C1 segment of cervical spinal cord (tissue), 14 donors: ENCODE measurements at places on chromosomes 7 and 10.

DNA sequence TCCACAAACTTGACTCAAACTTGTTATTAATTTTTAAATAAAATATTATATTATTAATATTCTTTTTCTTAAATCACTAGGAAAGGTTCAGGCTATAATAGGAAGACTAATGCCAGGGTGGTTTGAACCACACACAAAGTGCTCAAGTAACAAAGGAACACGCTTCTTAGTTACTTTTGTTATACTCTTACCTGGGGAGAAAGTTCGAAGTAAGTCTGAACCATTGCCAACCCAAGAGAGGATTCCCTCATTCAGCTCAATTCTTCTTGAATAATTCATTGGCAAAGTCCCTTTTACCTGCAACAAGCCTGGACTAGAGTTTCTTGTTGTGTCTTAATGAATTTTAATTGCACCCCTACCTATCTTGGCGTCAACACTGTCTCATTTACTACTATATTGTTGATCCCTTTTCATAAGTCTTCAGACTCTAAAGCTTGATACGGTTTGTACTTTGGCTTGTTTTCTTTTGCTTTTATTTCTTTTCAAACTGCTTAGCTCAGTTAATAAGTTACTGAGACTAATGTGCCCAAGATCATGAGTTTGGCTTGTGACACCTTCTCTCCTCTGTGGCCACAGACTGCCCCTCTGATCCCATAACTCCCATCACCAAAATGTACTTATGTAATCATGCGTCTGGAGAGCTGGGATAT, 10.2 kb upstream of the C10orf67 start:
- no peak for DNase-seq

DNA sequence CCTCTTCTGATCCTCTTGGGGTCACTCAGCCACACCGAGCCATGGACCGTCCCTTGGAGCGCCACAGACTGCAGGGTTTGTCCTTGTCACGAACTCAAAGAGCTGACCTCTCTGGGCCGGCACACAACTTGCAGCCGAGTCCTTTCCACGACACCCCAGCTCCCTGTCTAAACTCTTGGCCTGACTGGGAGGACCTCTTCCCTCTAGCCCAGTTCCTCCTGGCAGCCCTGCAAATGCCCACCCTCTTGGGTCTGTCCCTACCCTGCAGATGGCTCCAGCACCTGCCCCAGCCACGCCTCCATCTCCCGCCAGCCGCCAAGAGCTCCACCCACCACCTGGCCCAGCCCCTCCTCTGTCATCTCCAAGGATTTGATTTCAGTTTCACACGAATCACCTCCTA, 339.2 kb downstream of the DNAJB6 start:
- no peak for DNase-seq

DNA sequence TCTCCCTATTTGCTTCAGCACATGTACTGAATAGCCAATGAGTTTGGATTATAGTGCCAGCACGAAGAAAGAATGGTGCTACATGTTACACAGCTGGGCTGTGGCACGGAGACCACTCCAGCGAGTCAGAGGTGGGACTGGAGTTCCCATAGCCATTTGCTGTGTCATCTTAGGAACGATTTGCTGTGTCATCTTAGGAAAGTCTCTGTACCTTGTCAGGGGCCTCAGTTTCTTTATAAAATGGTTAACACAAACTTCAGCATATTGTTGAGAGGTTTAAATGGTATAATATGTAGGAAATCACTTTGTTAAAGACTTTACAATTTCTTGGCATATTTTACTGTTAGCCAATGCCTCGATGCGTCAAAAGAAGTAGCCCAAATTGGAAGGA, 609.4 kb downstream of the LRMDA start:
- no peak for DNase-seq

GRCh38 chr10:98260350-98260749, 7.6 kb downstream of the LOXL4 start:
- no peak for DNase-seq

DNA sequence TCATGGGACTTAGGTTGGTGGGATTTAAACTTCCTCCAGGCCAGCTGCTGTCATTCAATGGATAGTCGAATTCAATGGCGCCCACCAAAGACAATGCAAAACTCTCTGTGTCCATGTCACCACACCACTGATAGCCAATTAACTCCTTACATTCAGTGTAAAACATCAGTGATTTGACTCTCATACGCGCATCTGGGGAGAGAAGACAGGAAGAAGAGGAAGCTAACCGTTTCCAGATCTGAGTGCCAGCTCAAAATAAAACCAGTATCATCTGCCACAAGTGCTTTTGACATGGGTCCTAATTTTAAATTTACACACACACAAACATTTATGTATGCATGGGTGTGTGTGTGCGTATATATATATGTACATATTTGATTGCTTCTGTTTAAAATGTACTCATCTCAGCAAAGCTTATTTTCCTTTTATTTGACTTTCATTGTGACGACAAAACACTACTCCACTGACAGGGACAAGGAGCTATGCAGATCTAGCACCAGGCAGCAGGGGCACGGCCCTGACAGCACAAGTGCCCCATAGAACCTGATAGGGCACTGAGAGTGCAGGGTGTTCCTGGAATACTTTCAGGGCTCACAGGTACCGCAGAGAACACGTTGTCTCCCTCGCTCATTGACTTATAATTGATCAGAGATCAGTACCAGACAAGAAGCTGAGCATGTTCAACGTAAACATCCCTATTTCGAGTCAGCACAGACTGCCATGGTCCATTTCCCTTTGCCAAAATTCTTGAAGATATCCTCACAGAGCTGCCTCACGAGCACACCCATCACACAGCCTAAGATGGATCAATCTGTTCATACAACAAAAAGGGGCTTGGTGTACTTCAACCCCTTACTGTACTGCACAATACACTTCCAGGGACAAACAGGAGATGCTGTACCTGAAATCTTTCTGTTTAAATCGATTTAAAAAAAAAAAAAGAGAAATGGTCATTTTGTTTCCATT, 176.1 kb downstream of the COBL start:
- DNase-seq: no peak

DNA sequence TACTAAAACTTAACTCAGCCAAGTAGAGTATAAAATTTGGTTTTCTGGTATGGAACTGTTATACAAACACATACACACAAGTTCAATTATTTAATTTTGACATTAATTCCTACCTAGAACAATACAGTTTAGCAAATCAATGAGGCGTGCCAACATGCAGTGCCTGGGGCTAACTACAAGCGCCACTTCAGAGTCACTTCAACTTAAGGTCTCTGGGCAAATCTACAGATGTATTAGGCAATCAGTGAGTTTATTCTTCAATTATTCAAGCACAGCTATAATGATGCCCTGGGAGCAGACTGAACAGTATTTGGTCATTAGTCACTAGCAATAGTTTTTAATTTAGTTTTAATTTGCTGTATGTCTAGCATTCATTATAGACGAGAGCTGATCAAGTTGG, 51.6 kb downstream of the HIBADH start:
- DNase-seq: no peak

DNA sequence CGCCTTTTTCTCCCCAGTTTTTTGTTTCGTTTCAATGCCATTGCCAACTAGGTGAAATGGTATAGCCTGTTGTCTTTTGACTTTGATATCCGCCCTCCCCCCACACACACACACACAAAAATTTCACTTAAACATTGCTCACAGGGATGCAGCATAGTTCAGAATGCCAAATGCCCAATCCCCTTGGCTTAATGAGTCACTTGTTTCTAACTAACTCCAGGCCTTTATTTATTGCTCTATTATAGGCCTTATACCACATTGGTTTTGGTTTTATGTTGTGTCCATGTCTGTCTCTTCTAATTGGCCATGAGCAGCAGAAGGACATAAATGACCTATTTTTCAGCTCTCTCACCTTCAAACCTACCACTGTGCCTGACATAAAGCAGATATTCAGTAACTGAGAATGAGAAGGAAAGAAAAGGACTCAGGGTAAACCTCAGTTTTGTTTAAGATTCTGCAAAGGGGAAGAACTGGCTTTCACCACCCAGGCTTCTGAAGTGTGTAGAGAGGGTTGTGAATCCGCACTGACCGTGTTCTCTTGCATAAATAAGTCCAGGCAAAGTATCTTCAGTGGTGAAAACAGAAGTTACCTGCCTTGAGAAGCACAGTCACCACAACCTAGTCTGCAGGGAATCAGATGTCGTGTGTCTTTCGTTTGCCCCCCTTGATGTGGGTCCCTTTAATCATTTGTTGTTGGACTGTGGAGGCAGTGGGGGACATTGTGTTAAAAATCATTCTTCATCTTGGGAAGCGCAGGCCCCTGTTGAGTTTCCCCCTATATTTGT, 139.8 kb downstream of the CELF2 start:
- DNase-seq: no peak

DNA sequence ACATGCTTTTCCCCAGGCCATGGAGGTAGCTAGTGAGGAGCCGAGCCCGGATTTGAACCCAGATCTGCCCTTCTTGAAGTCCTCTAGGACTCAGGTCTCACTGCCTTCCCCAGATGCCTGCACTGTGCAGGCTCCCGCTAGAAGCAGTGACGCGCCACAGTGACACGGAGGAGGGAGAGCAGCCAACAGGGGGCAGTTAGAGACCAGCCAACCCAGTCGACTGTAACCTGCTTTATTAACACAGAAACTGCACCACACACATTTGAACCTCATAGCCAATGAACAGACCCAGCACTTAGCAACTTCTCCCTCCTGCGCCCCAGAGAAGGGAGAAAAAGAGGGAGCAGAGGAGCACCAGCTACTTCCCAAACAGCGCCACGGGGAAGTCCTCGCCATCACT, 27.4 kb downstream of the PILRA start:
- DNase-seq: no peak

DNA sequence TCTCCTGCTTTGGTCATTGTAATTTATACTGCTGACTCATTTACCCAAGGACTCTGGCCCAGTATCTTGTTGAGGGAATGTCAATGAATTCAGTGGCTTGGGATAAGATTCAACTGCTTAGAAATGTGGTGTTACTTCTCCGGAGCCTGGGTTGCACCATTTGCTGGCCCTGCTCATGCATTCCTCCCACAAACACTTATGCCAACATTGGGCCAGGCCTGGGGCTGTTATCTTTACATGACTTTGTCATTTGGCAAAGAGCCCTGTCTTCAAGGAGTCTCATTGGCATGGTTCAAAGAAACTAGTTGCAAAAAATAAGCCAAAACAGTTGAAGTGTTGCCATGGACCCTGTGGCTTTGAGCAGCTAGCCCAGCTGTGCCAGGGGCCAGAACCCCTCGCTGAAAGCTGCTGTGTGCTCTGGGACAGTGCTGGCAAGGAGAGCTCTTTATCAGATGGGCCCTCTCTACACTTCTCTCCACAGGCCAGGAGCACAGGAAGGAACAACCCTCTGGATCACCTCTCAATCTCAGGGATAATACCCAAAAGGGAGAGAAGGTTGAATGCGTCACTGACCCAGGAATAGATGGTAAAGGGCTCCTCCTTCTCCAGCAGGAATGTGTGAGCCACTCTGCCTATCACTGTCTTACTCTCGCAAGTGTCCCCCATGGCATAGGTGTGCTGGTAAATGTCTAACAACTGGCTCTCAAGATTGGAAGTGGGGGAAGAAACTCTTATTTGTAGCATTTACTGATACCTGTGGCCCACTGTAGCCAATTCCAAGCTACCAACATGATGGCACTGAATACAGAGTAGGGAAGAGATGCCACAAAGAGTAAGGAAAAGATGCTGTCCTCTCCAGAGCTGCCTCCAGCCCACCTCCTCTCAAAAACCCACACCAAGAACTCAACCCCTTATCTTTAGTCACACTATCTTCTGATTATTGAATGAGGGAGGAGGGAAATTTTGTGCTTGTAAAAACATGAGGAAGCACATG, 23.5 kb upstream of the PDE1C start:
- DNase-seq: no peak

GRCh38 chr10:109982812-109983211, 25.0 kb upstream of the ADD3 start:
- no peak for DNase-seq

DNA sequence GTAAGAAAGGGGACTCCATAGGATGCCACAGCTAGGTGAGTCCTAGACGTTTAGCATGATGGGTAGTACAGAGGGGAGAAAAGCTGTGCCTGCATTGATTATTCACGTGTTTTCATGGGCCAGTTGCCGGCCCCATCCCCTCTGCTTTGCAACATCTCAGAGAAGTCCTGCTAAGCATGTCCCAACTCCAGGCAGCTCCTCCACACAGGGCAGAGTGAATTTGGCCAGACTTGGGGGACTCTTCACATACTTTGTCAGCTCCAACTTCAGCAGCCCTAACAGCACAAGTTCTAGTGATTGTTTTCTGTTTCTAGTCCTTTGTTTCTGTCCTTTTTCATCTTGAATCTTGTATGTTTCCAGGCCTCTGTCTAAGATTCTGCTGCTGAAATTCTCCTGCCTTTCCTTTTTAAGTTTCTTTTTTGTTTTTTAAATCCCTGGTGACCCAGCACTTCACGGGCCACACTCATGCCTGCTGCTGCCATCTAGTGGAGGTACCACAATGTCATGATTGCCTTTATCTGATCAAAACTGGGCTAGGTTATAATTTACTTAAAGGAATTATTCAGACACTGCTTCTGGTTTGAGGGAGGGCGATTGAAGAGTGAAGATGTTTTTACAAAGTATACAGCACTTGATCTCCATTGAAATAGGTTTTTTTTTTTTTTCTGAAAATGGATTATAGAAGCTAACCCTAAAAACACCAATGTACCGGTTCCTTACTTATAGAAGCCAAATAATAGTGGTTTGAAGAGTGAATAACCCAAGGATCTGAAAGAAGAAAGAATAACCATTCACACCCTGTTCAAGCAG, 276.9 kb downstream of the CSTF2T start:
- peak; percentile 14 for DNase-seq

DNA sequence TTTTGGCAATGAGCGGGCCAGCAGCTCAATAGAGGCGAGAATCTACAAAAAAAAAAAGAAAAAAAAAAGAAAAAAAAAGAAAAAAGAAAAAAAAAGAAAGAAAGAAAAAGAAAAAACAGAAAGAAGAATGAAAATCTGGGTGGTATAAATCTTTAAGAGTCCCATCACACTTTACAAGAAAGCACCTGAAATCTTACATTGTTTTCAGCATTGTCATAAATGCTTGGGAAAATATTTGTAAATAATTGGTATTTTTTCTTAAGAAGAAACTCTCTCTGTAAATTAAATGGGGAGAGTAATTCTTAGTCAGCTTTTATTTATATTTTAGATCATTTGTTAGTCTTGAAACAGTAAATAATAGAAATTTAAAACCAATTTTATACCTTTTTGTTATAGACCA, 38.2 kb downstream of the NDUFB2 start:
- no peak for DNase-seq

- DNase-seq: no peak
Measured at GRCh38 chr10:110803239-110803749, 68.4 kb upstream of the PDCD4 start.

GRCh38 chr7:169276-170172, 22.8 kb upstream of the FAM20C start:
- no peak for DNase-seq
